HAP-1 (cell line): ENCODE measurements at places on chromosomes 6 and 20.

DNA sequence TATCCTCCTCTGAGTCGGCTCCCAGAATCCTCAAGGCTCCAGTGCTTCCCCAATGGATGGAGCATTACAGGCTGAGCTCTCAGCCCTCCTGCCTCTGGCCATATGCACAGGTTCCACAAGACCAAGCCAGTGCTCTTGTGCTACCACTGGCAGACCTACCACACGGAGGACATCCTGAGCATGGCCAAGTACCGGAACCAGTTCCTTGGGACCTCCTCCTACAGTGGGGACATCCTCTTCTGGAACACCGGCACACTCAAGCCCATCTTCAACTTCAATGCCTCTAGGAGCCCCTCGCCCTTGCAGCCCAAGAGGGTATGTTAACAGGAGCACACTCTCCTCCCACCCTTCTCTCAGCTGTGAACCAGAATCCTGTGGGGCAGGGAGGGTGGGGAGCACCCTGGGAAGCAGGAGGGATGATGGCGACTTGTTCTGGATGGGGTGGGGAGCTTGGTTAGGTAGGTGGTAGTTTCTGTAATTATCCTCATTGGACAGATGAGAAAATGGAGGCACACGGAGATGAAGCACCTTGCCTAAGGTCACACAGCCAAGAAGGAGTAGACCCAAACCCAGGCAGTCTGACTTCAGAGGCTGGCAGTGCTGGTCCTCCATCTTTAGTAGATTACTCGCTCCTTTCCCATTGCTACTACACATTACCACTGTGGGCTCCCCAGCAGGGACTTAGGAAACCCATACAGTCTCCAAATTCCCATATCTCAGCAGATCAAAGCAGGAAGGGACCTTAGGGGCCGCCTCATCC, 58.6 kb downstream of the EFCAB8 start:
- no peak for DNase-seq

DNA sequence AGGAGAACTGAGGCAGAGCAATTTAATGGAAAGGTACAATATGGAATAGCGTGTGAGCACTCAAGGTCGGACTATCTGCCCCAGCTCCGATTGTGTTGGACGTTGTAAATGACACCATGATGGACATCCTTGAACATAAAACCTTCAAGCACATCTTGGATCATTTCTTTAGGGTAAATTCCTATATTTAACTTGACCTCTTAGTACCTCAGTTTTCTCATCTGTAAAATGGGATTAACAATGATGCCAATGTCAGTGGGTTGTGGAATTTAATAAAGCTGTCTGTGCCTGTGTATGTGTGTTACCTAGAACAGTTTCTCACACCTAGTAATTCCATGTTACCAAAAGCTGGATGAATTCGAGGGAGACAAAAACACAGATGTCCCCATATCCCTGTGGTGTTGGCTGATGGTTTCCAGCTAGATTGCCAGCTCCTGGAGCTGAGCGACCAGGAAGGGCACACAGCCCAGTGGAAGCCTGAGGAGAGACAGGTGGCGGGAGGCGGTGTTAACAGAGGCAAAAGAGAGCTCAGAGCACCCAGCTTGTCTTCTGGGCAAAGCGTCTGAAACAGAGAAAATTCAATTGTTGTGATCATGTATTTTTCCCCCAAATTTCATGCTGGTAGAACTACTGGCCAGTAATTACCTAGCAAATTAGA, 32.6 kb downstream of the MDFI start:
- no peak for DNase-seq

GRCh38 chr20:40390654-40391053, 298.4 kb downstream of the MAFB start:
- DNase-seq = no peak

DNA sequence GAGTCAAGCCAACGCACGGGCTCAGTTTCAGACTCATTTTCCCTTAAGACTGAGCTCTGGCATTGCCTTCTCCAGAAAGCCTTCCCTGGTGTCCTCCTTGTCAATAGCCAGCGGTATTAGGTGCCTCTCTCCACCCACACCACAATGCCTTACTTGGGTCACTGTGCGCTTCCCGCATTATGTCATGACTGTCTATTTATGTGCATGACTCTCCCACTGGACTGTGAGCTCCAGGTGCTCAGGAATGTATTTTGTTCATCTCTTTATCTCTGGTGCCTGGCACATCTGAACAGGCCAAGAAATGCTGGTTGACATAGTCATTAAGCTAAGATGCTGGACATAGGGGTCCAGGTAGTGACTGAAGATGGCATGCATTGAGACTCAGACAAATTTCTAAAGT, 42.7 kb downstream of the DAAM2 start:
- DNase-seq = no peak

DNA sequence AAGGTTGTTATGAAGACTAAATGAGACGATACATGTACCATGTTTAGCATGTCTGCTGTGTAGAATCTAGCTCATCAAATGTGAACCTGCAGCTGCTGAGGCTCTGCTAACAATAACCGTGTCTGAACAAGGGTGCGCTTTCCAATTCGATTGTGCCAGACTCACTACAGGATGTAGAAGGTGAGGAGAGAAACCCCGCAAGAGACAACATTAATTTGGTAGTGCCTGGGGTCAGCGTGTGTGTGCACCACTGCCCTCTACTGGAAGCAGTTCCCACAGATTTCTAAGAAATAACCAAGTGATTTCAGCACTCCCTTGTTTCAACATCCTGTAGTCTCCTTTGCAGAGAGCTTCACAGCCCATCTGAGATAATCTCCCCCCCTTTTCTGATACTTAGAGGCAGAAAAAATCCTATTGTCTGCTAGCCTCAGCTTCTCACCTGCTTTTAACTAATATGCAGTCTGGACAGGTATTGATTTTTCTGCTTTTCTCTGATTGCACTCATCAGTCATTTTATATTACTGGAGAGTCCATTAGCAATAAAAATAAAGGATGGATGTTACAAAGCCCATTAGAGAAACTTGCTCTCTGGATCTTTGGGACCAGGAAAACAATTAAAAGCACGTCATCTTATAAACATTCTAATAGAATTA, 96.7 kb upstream of the BACH2 start:
- peak; percentile 62 for DNase-seq

DNA sequence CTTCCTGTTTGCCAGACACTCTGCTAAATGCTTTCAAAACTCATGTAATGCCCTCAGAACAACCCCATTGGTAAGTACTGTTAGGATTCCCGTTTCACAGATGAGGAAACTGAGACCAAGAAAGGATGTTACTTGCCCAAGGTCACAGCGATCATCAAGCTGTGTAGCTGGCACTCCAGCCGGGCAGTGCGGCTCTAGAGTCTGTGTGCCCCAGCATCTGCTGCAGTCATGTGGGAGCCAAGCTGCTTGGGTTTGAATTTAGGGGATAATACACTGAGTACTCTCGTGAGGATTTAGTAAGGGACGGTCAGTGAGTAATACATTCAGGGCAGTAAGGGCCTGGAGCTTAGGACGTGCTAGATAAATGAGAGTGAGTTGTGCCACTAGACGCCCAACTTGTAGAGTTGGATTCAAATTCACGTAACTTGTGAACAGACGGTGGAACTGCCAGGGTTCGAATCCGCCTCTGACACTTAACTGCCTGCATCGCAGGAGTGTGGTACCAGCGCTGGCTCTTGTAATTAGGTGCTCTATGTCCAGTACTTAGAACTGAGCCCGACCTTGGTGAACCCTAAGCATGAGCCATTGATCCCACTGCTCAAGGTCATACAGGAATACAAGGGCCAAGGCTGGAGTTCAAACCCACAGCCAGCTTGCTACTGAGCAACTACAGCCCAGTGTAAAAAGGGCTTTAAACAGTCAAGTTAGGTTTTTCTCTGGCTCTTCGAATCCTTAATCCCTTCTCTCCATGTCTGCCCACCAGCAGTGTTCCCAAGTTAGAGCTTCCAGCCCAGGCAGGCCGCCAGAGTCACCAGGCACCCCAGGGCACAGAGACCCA, 70.2 kb downstream of the EYA2 start:
- no peak for DNase-seq

DNA sequence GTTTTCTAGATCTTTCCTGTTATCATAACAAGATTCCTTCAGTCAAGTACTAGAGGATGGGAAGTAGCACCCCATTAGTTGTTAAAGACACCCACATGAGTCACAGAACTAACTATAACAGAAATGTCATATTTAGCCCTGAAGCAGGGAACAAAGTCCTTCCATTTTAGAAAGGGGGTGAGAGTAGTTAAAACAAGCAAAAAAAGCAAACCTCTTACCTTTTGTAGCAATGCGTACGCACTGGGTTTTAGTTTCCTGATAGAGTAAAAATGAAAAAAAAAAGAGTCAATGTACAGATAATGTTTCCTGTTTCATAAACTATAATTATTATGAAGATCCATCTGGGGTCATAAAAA, 163.7 kb upstream of the THEMIS start:
- no peak for DNase-seq

GRCh38 chr6:5121956-5122355, 36.8 kb downstream of the PPP1R3G start:
- no peak for DNase-seq

GRCh38 chr6:137218473-137218916, 690 bp downstream of the IFNGR1 start:
- DNase-seq = peak; percentile 41

DNA sequence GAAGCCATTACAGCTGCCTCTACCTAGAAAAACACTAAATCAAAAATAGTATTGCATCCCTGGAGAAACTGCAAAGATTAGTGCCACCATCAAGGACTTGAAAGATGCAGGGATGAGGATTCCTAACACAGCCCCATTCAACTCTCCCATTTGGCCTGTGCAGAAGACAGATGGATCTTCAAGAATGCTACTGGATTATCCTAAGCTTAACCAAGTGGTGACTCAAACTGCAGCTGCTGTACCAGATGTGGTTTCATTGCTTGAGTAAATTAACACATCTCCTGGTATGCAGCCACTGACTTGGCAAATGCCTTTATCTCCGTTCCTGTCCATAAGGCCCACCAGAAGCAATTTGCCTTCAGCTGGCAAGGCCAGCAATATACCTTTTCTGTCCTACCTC, 117.4 kb downstream of the TBC1D32 start:
- no peak for DNase-seq

DNA sequence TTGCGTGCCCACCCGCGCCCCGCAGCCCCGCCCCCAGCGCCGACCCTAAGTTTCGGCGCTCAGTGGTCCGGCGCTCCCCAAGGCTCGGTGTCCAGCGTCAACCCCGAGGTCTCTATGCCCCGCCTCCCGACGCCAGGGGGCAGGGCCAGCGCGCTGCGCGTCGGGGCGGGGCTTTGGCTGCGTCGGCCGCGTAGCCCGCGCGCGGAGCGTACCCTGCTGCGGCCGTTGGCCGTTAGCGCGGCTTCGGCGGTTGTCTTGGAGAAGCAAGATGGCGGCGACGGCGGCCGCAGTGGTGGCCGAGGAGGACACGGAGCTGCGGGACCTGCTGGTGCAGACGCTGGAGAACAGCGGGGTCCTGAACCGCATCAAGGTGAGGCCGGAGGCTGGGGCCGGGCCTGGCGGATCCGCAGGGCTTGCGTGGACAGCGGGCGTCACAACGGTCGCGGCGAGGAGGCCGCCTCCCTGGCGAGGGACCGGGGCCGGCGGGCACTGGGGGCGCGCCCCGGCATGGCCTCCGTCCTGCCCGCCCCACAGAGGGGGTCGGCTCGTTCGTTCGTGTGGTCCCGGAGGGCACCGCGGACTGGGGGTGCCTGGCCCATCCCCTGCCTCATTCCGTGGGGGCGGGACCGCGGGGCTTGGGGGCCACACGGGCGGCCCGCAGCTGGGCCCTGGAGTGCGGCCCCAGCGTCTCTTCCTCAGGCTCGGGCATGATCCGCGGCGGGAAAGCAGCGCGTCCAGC, at the start of gene CEP43:
TSS of gene CEP43 (plus strand) at position 253 of the 739 bp plus-strand sequence. CDS start at position 269, 16 bp downstream.
- peak; percentile 89 for DNase-seq

DNA sequence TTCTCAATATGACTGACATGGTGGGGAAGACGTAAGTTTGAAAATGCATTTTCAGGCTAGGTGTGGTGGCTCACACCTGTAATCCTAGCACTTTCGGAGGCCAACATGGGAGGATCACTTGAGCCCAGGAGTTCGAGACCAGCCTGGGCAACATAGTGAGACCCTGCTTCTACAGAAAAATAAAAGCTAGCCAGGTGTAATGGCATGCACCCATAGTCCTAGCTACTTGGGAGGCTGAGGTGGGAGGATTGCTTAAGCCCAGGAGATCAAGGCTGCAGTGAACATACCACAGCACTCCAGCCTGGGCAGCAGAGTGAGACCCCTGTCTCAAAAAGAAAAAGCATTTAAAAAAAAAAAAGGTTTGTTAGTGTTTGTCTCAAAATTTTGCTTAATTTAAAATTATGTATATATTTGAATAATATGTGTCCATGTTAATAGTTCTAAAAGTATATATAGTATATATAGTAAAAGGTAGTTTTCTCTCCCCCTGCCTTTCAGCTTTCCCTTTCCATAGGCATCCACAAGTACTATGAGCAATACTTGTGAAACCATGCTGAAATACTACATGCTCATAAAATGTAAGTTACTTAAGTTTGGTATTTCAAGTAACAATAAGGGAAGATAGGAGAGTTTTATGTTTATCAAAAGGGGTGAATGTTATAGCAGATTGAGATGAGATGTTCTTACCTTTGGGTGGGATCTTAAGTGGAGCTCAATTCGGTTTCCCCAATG, 15.1 kb downstream of the PTPRA start:
- no peak for DNase-seq

DNA sequence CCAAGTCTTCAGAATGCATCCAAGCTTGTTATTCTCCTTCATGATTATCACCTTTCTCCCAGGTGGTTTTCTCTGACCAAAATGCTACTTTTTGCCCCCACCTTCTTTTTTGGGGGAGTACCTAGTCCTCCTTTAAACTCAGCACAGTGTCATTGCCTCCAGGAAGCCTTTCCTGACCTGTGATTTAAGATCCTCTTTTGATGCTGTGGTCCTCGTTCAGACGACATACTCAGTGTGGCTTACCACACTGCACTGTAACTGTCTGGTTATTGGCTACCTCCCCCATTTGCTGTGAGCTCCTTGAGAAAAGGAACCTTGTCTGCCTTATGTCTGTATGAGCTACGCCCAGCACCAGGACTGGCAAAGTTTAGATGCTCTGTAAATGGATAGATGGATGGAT, 14.6 kb downstream of the SAYSD1 start:
- no peak for DNase-seq

DNA sequence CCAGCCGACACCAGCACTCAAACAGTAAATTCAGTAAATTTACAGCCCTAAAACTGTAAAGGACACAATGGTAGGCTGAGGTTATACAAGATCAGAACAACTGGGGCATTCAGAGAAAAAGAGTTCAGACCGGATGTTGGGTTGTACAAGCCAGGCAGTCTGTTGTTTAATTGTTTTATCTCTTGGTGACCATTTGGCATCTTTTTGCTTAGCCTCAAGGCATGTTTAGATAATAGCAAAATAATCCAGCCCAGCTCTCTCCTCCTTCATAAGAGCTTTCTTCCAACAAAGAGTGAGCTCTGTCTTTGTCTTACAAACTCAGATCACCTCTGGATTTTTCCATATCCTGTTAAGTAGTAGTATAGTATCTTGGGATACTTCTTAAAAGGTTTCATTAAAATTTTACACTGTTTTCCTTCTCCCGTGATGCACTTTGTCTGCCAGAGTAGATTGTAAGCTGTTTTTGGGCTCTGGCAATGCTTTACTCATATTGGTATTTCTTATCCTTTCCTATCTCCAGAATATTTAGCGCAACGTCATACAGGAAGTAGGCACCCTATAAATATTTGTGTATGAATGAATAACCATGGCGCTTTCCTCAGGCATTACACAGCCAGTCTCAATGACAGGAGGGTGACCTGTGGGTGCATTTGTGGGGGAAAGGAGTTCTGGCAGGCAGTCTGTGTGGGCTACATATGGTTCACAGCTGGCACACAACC, 35.6 kb upstream of the TRAM2 start:
- DNase-seq = peak; percentile 85

GRCh38 chr20:44357020-44357419, 1.5 kb downstream of the HNF4A start:
- DNase-seq = no peak

- DNase-seq = no peak
Observed at GRCh38 chr6:28280595-28281287, 631 bp upstream of the PGBD1 start.
